ENCODE measurements at places on chromosomes 6 and 20. TPM values are rescaled to one million over a fixed set of nuclear protein-coding genes. Genes with fewer than 3 reads are reported as not detected.

COL12A1 gene
- 19.2 TPM for total RNA-seq

SNRPB gene
- total RNA-seq, result 546 TPM

MATN4 gene
- not detected for total RNA-seq

PLG gene
- total RNA-seq, result not detected

CLIC1 gene
- total RNA-seq, result 498 TPM

ADGRF5 gene
- 0.13 TPM for total RNA-seq

ID1 gene
- 27.5 TPM for total RNA-seq

GTF2H4 gene
- total RNA-seq, result 27.7 TPM

OGFR gene
- total RNA-seq, result 61.3 TPM

RAB32 gene
- 131 TPM for total RNA-seq

UTRN gene
- 37.9 TPM for total RNA-seq

MCCD1 gene
- total RNA-seq, result not detected

NKAIN2 gene
- not detected for total RNA-seq

COL20A1 gene
- not detected for total RNA-seq

RFX6 gene
- not detected for total RNA-seq

Measured in kidney epithelial cell (primary cell).